Suprapubic skin (tissue), 4 donors: ENCODE measurements at places on chromosomes 6 and 20. TPM values are rescaled to one million over a fixed set of nuclear protein-coding genes. Genes with fewer than 3 reads are reported as not detected.

The C6orf132 gene
- total RNA-seq: 117 TPM

The TEAD3 gene
- total RNA-seq: 48.7 TPM

The CALHM6 gene
- 0.76 TPM for total RNA-seq

The BANF2 gene
- not detected for total RNA-seq

The EDN3 gene
- 2.4 TPM for total RNA-seq

The WDR27 gene
- total RNA-seq: 32.1 TPM

- DNase-seq: no peak
These were observed 208.2 kb downstream of the COL12A1 start for GRCh38 chr6:74997646-74998045.

- no peak for DNase-seq
These were observed 5.5 kb downstream of the PRRT1 start for GRCh38 chr6:32146287-32146686.

GRCh38 chr20:33993576-33994221 lies at the start of gene RALY:
Gene RALY, plus strand, starts transcription at chr20:33993911. Its CDS starts 78,164 bp downstream, at chr20:34072075.
- DNase-seq: peak; percentile 99

- peak; percentile 85 for DNase-seq
These were observed 9.9 kb downstream of the CYP21A2 start for GRCh38 chr6:32047855-32048766.

DNA sequence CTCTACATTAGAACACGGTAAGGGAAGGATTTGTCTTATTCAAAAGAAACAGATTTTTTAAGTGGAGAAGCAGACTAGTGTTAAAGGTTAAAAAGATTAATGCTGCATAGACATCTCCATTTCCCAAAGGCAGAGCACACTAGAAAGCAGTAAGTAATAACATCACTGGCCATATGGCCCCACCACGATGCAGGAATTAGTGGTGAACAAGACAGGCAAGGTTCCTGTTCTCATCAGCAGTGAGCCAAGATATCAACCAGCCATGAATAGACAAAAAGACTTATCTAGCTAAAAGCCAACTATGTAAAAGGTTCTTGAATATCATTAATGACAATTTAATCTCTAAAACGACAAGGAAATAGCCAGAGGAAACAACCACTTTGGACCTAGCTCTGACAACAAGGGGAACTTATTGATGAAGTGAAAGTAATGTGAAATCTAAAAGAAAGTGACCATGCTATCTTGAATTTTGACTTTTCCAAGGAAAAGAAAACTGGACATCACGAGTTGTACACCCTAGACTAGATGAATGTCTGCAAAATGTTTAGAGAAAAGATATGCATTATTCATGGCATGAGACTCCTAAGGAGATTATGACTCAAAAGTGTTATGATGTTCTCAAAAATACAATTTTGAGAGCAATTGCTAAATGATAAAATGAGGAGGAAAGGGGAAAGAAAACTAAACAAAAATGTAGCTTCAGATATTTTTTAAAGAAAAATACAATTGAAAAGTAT lies 157.9 kb upstream of the STXBP5 start:
- no peak for DNase-seq

- DNase-seq: no peak
These were observed 11.0 kb downstream of the ROS1 start for GRCh38 chr6:117414770-117415169.
